SK-MEL-5 (cell line): ENCODE measurements at places on chromosomes 7 and 10. TPM values are rescaled to one million over a fixed set of nuclear protein-coding genes. Genes with fewer than 3 reads are reported as not detected.

DNA sequence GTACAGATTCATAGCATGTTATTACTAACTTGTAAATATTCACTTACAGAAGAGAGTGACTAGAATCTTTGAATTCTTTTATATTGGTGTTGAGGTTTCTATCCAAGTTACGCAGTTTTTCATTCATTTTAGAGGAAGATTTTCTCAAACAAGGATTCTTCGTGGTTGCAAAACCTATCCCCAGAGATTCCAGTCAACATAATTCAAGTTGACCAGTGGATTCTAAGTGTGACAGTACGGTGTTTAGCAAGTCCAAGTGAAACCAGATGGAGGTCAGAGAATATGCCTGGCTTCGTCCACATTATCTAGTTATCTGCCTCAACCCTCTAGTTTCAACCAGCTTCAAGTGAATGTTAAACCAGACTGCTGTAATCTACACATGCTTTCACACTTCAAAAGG lies 131.9 kb downstream of the SDK1 start:
- no peak for DNase-seq

DNA sequence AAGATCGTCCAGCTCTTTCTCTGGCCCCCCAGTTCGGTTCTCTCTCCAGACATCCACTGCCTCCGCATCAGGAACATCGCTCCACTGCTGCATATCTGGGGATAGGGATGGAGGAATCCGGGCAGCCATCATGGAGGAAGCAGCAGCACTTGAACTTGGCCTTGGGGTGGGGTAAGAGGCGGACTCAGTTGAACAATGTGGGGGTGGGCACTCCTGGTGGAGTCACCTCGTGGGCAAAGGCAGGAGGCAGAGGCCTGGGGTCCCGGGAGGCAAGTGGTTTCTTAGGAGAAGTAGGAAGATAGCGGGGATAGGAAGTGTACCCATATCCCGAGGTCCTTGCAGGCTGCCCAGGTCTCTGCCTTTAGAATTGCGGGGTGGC lies 98.3 kb downstream of the CHST15 start:
- no peak for DNase-seq

- peak; percentile 100 for DNase-seq
Measured at GRCh38 chr7:94183289-94183749, 179.2 kb upstream of the BET1 start.

DNA sequence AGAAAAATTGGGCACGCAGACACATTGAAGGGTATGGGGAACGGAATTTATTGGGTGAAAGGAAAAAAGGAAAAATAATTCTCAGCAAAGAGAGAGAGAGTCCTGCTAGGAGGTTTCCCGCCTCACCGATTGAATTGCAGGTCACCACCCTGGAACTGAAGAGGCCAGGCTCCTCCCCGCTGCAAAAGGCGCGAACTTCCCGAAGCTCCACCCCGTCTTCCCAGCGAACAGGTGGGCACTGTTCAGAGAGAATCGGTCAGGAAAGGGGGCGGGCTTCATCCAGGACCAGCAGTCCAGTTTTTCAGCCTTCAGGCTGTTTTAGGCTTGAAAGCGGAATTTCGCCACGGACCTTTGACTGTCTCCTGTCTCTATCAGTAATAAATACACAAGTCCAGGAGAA lies 27.3 kb upstream of the CADPS2 start:
- DNase-seq: no peak

VAX1 gene
- total RNA-seq: 1.1 and 1.3 TPM in 2 replicates

H2BK1 gene
- not detected in 2 replicates for total RNA-seq

SLC29A4 gene
- 8.8 and 9.4 TPM in 2 replicates for total RNA-seq

METTL27 gene
- total RNA-seq: 1.8 and 2.8 TPM in 2 replicates
